ENCODE measurements at places on chromosomes 3 and 15. TPM values are rescaled to one million over a fixed set of nuclear protein-coding genes. Genes with fewer than 3 reads are reported as not detected.

The XCR1 gene
- not detected for total RNA-seq

DNA sequence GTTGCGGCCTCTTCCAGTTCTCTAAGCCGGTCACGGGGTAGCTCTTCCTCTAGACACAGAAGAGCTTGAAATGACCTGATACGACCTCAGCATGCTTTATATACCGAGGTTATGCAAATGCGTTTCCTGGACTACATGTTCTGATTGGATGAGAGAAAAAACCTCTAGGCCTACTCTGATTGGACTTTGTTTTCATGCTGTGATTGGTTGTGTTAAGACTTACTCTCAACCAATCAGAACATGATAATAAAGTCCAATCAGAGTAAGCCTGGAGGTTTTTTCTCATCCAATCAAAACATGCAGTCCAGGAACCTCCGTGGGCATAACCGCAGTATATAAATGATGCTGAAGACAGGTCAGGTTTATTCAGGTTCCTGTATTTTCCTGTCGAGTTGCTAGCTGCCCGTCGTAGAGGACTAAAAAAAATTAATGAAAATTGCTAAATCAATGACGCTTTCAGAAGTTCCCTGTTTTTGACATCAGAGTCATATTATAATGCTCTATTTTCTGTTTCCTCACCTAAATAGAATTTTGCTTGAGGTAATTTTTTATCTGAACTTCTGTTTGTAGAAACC, 177.4 kb downstream of the POTEB3 start:
- H3K4me1 ChIP-seq = no peaks in the 10 kb centered on the region
- H3K27me3 ChIP-seq = no peaks in the 10 kb centered on the region
- H3K27ac ChIP-seq = no peak overlapping the region
- no peak for DNase-seq

DNA sequence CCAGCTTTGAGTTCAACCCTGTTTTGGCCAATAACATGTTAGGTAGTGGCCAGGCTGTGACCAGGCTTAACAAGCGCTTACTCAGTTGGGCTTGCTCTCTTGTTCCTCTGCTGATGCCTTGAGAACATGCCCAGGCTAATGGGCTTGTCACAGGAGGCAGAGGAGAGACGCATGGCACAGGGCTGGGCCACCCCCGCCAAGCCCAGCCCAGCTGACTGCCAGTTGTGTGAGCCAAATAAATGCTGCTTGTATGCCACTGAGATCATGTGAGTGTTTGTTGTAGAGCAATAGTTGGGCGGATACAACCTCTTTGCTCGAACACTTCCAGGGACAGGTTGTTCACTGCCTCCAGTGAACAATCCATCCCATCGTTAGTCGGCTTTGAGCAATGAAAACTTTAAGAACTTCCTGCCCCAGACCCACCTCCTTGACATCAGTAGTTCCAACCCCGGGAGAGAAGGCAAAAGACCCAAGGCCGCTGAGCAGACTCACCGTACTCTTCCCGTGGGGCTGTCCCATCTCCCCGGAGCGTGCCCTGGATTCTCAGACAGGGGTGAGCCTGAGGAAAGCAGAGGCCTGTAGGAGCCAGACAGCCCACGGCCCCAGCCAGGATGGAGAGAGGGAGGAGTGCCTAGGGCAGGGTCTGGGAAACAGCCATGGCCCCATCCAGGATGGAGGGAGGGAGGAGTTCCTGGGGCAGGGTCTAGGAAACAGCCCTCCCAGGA, 4.1 kb downstream of the PLA2G4F start:
- H3K36me3 ChIP-seq = no peaks in the 10 kb centered on the region
- DNase-seq = no peak
- H3K4me3 ChIP-seq = no peak overlapping the region
- no peaks in the 10 kb centered on the region for H3K27me3 ChIP-seq
- H3K27ac ChIP-seq = no peak overlapping the region

GRCh38 chr3:58560771-58561311, 16.4 kb downstream of the FAM107A start:
- H3K27ac ChIP-seq = no peak overlapping the region
- H3K27me3 ChIP-seq = no peaks in the 10 kb centered on the region
- no peaks in the 10 kb centered on the region for H3K4me1 ChIP-seq
- H3K36me3 ChIP-seq = no peaks in the 10 kb centered on the region
- no peak for DNase-seq

DNA sequence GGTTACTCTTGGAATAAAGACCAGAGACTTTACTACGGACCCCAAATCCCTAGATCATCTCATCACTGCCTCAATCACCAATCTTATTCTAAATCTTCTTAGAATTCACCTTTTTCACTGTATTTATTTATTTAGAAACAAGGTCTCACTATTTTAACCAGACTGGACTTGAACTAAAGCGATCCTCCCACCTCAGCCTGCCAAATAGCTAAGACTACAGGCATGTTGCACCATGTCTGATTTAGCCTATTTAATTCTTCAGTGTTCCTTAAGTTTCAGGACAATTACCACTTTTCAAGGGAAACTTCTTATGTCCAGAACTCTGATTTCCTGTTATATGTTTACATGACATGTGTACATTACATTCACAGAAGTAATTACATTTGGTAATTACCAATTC, 238.0 kb upstream of the COL8A1 start:
- no peaks in the 10 kb centered on the region for H3K4me1 ChIP-seq
- H3K27ac ChIP-seq = no peak overlapping the region
- H3K4me3 ChIP-seq = no peak overlapping the region
- no peak for DNase-seq

- no peak overlapping the region for H3K27ac ChIP-seq
- no peaks in the 10 kb centered on the region for H3K4me1 ChIP-seq
- no peak overlapping the region for H3K4me3 ChIP-seq
- H3K27me3 ChIP-seq = no peaks in the 10 kb centered on the region
- no peak for DNase-seq
These were observed 17.2 kb upstream of the FOXP1 start for GRCh38 chr3:71600646-71601288.

- no peak for DNase-seq
- no peak overlapping the region for H3K27ac ChIP-seq
- H3K4me3 ChIP-seq = no peak overlapping the region
- H3K4me1 ChIP-seq = no peaks in the 10 kb centered on the region
- no peaks in the 10 kb centered on the region for H3K27me3 ChIP-seq
These were observed 216.3 kb downstream of the SATB1 start for GRCh38 chr3:18208856-18209255.

DNA sequence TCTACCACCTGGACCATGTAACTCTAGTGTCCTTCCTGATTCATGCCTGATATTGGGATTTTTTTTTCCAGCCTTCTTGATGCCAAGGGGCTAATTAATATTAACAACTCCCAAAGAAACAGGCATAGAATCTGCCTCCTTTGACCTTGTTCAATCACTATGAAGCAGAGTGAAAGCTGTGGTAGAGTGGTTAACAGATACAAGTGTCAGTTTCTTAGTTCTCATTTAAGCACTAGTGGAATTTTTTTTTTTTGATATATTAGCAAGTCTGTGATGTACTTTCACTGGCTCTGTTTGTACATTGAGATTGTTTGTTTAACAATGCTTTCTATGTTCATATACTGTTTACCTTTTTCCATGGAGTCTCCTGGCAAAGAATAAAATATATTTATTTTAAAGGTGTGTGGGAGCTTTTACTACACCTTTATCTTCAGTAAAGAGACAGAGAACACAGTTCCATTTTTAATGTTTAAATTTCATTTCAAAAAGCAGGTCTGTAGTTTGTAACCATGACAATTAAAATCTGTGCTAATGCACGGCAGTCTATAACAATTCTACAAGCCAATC, 67.1 kb downstream of the TOP2B start:
- peaks cover 66% of the 10 kb centered on the region for H3K36me3 ChIP-seq
- H3K27ac ChIP-seq = no peak overlapping the region
- H3K4me3 ChIP-seq = no peak overlapping the region
- H3K27me3 ChIP-seq = no peaks in the 10 kb centered on the region

GRCh38 chr3:154818676-154819255, 261.4 kb upstream of the MME start:
- no peak overlapping the region for H3K4me3 ChIP-seq
- H3K4me1 ChIP-seq = no peaks in the 10 kb centered on the region
- H3K36me3 ChIP-seq = no peaks in the 10 kb centered on the region
- DNase-seq = no peak
- H3K27me3 ChIP-seq = no peaks in the 10 kb centered on the region
- H3K27ac ChIP-seq = no peak overlapping the region

DNA sequence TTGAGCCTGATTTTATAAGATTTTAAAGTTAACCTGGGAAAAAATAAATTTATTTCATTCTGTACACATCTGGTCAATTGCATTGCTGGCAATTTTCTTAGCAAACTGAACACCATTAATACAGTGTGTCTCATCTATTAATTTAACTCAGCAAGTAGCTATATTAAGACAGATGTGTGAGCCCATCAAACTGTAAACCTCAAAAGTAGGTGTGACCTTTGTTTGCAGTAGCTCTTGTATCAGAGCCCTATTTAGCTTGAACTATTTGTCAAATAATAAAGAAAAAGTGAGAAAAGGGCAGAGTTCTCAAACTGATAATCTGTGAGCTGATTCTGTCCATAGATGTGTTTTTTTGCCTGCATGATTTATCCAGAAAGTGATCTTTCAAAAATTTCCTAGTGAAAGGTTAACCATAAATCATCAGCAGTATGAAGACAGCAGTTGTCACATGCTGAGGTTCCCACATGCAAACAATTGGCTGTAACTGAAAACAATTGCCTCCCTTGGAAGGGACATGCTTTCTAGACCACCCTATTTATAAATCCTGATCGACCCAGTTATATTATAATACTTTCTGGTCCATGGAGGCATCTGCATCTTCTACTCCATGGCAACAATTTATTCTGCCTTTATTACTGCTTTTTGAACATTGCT, 646.5 kb downstream of the NSUN3 start:
- no peak overlapping the region for H3K4me3 ChIP-seq
- no peaks in the 10 kb centered on the region for H3K4me1 ChIP-seq
- H3K27ac ChIP-seq = no peak overlapping the region

DNA sequence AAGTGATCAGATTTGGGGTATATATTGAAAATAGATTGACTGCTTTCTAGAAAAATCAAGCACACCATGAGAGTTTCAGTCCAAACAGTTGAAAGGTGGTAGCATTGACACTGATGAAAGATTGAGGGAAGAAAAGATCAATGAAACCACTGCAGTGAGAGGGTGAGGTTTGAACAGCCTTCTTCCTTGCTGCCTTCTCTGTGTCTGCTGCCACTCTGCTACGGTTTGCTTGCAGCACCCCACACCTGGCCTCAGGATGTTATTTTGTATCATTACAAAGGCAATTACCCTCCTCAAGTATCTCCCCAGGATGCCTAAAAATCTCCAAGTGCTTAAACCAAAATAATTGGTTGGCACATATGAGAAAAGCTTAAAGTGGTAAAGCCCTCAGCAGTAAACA, 683.6 kb upstream of the ARPP21 start:
- no peaks in the 10 kb centered on the region for H3K36me3 ChIP-seq
- no peak overlapping the region for H3K27ac ChIP-seq
- no peak for DNase-seq
- H3K4me3 ChIP-seq = no peak overlapping the region
- H3K27me3 ChIP-seq = no peaks in the 10 kb centered on the region

Measured in Peyer's patch (tissue), 4 donors.